Fibroblast of lung (primary cell): ENCODE measurements at places on chromosomes 6 and 20. TPM values are rescaled to one million over a fixed set of nuclear protein-coding genes. Genes with fewer than 3 reads are reported as not detected.

The GSTA3 gene
- not detected in 2 replicates for total RNA-seq

The FAM83C gene
- total RNA-seq: not detected in 2 replicates

The TRIM10 gene
- not detected in 2 replicates for total RNA-seq

The OVOL2 gene
- not detected in 2 replicates for total RNA-seq

The CASS4 gene
- total RNA-seq: 14.9 and 17.7 TPM in 2 replicates

The SMOC2 gene
- under 0.01 TPM in 1 of 2 replicates, not detected in the other for total RNA-seq

The PI16 gene
- 0.26 TPM in 1 of 2 replicates, not detected in the other for total RNA-seq

The CGA gene
- total RNA-seq: not detected in 2 replicates

The VSX1 gene
- not detected in 2 replicates for total RNA-seq

The CDSN gene
- not detected in 2 replicates for total RNA-seq

The SRSF3 gene
- total RNA-seq: 191 and 200 TPM in 2 replicates

The MACROD2 gene
- 1.0 and 1.7 TPM in 2 replicates for total RNA-seq

The AP5S1 gene
- total RNA-seq: 10.0 and 17.8 TPM in 2 replicates

The REV3L gene
- 59.1 and 127 TPM in 2 replicates for total RNA-seq

The C4B gene
- total RNA-seq: 19.0 and 43.9 TPM in 2 replicates

The RBPJL gene
- total RNA-seq: not detected in 2 replicates

The PROKR2 gene
- not detected in 2 replicates for total RNA-seq

The COL9A1 gene
- total RNA-seq: not detected in 2 replicates

The FOXC1 gene
- 0.66 and 0.77 TPM in 2 replicates for total RNA-seq

The RAMACL gene
- 2.3 and 5.0 TPM in 2 replicates for total RNA-seq

The MYB gene
- under 0.01 TPM in 1 of 2 replicates, not detected in the other for total RNA-seq

The C20orf144 gene
- under 0.01 and 0.17 TPM in 2 replicates for total RNA-seq

The SIRPB1 gene
- 0.17 and 1.0 TPM in 2 replicates for total RNA-seq

The PTCRA gene
- total RNA-seq: not detected in 2 replicates

The LIN28B gene
- not detected in 2 replicates for total RNA-seq

The EBF4 gene
- total RNA-seq: 0.99 and 2.1 TPM in 2 replicates

The ZC2HC1B gene
- not detected in 2 replicates for total RNA-seq

The TREML1 gene
- total RNA-seq: not detected in 2 replicates
